CD4-positive, alpha-beta T cell treated with Interleukin-4 for 1 hour (primary cell): ENCODE measurements at places on chromosomes 16 and 17.

DNA sequence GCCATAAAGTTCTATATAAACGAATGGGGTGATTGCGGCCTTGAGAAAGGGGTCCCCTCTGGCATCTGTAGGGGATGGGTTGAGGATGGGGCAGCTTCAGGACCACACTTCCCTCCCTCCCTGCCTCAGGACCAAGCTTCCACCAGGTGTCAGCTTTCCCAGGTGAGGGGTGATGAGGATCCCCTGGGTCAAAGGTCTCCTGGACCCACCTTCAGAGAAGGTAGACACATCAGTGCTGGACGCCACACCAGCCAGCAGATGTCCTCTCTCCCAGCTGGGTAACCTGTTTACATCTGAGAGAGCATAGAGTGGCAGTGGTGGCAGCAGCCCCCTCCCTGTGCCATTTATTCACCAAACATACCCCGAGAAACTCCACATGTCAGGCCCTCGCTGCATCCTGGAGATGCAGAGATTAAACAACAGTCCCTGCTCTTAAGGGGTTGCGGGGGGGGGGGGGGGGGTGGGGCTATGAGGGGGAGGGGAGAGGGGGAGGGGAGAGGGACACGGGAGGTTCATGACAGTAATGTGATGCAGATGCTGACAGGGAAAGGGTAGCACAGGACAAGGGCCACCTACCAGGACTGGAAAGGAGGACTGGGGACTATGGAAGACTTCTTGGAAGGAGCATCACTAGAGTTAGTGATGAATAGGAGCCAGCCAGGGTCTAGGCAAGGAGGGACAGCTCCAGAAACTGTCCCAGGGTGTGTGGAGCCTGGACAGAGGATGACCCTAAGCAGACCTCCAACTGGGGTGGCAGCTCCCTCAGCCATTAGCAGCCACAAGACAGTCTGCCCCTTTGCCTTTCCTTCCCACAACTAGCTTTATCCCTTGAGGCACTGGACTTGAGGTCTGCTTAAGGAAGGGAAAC, 5.0 kb downstream of the PROCA1 start:
- no peak for DNase-seq

DNA sequence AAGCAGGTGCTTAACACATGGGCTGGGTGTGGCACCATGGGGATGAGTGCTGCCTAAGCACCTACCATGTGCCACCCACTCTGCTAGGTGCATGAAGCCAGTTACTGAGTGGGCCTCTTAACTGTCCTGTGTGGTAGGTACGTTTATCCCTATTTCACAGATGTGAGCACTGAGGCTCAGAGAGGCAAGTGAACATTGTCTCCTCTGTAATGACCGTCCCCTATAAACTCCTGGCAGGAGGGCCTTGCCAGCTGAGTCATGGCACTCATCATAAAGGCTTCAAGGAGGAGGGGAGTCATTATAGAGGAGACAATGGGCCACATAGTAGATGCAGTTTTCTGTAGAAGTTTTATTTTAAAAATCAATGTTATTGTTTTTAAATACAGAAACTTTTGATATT, 79.1 kb downstream of the RAB11FIP4 start:
- DNase-seq = no peak

- DNase-seq = peak; percentile 58
Observed at GRCh38 chr17:8155231-8155995, 3.2 kb upstream of the PER1 start.

- no peak for DNase-seq
Observed at GRCh38 chr17:9982159-9982558, 77.1 kb upstream of the RCVRN start.

DNA sequence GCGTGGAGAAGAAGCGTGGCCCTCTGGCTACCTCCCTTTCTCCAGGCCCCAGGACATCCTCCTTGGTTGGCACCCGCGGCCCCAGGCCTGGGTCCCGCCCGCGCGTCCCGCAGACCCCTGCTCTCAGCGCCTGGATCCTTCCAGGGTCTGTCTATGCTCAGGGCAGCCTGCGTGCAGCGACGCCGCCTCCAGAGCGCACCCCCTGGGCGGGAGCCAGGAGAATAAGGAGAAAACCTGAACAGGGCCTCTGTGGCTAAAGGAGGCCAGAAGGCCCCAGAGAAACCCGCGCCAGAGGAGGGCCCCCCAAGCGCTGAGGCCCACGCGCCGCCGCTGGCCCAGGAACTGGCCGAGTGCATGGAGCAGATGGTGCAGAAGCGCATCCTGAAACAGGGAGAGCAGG, 40.4 kb upstream of the DNAJA2 start:
- DNase-seq = no peak

GRCh38 chr16:68368301-68368888, 57.6 kb downstream of the PRMT7 start:
- DNase-seq = peak; percentile 8

DNA sequence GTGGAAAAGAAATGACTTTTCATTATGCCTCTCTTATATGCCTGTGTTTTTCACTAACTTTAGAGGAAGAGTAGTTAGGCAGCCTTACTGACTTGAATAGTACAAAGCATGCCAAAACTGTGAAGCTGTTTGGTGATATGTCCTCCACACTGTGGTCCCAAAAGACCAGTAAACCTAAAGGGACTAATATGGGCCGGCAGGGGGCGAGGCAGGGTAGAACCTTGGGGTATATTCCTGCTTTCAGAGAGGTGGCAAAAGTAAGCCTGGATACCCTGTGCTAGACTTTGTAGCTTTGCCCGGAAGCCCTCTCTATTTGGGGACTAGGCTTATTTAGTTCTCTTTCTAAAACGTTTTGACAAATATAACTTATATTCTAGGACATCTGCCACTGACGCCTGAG, 36.5 kb upstream of the VWA3A start:
- no peak for DNase-seq

- DNase-seq = no peak
Observed at GRCh38 chr16:13781575-13782338, 138.2 kb upstream of the ERCC4 start.

- no peak for DNase-seq
Observed at GRCh38 chr16:47777220-47777619, 316.1 kb downstream of the PHKB start.

DNA sequence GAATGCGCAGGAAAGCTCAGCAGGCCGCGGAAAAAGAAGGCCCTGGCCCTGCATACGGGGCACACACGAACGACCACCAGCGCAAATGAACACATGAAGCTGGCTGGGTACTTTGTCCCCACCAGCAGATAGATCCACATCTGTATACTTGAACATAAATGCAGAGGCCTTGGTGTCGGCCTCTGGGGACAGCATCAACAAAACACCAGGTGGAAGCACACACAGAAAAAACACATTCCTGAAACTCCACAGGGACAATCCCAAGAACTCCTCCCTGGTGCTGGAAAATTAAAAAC, 606 bp upstream of the ZBTB4 start:
- DNase-seq = no peak

DNA sequence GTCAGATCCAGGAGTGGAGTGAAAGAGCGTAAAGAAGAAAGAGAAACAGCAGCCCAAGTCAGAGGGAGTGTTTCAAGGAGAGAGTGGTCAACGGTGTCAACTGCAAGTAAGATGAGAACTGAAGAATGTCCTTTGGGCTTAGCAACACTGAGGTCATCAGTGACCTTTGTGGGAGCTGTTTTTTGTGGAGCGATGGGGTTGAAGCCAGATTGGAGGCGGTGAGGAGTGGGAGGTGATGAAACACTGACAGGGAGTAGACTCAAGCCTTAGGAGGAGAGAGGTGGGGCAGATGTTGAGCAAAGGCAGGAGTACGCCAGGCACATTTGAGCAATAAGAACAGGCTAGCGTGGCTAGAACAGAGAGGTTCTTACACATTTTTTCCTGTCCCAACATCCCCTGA, 103.7 kb upstream of the GNAO1 start:
- no peak for DNase-seq

- peak; percentile 36 for DNase-seq
Observed at GRCh38 chr17:39014795-39015545, 47.8 kb upstream of the FBXO47 start.

DNA sequence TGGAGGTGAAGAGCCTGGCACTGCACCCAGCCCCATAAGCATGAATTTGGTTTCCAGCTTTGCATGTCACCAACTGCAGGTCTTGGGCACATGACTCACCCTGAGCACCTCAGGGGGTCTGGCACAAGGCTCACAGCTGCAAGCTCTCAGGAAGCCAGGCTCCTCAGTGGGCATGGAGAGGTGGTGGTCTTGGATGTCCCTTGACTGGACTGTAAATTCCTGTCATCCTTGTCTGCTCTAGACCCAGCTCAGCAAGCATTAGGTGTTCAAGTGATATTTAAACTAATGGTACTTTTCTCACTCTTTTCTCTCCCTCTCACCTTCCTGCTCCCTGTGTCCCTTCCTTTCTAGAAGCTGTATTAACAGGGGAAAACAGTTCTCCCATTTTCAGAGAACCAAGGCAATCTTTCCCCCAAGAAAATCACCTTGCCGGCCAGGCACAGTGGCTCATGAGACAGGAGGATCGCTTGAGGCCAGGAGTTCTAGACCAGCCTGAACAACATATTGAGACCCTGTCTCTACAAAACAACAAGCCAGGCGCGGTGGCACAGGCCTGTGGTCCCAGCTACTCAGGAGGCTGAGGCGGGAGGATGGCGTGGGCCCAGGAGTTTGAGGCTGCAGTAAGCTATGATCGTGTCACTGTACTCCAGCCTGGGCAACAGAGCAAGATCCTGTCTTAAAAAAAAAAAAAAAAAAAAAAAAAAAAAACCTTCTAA, 5.1 kb upstream of the KIFC3 start:
- no peak for DNase-seq

DNA sequence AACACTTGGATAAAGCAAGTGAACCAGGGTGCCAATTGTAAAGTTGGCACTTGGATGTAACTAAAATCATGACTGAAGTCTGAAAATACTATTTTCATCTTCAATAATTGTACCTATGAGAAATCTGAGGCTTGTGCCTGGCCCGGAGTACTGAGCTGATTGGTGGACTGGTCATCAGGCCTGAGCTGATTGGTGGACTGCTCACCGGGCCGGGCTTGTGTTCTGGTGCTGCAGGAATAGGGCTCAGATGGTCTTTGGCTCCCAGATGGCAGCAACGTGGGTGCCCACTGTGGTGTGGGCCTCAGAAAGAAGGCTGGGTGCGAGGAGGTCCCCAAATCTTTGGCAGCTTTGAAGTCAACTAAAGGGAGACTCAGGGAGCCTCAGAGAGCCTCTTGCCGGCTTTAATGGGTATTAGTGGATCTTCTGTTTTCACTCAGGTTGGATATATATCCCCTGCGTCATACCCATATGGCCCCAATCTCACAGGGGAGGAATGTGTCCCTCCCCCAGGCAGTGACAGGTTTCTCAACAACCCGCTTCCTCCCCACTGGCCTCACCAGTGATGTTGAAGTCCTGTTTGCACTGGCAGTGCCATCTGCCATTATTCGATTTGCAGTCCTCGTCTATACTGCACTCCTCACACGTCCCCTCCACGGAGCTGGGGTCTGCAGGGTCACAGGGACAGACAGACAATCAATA, 4.7 kb downstream of the UMOD start:
- no peak for DNase-seq

- DNase-seq = no peak
Observed at GRCh38 chr17:79057737-79058385, 16.8 kb upstream of the ENGASE start.

DNA sequence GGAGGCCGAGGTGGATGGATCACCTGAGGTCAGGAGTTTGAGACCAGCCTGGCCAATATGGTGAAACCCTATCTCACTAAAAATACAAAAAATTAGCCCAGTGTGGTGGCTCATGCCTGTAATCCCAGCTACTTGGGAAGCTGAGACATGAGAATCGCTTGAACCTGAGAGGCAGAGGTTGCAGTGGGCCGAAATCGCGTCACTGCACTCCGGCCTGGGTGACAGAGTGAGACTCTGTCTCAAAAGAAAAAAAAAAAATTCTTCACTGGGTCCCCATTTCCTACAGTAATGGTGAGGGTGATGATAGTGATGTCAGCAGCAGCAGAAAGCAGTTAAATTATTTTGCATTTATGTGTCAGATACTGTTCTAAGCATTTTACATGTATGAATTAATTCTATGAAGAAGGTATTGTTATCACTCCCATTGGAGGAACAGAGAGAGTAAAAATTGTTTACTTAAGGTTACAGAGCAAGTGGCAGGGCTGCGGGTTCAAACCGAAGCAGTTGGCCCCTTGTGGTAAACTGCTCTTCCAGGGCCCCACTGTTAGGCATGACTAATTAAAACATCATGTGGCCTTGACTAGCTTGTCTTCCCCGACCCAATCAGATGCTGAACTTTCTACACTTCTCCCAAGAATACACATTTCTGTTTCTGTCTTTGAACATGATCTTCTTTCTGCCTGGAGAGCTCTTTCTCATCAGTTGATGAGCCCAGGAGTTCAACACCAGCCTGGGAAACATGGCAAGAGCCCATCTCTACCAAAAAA, 45.8 kb downstream of the STAT3 start:
- DNase-seq = no peak

DNA sequence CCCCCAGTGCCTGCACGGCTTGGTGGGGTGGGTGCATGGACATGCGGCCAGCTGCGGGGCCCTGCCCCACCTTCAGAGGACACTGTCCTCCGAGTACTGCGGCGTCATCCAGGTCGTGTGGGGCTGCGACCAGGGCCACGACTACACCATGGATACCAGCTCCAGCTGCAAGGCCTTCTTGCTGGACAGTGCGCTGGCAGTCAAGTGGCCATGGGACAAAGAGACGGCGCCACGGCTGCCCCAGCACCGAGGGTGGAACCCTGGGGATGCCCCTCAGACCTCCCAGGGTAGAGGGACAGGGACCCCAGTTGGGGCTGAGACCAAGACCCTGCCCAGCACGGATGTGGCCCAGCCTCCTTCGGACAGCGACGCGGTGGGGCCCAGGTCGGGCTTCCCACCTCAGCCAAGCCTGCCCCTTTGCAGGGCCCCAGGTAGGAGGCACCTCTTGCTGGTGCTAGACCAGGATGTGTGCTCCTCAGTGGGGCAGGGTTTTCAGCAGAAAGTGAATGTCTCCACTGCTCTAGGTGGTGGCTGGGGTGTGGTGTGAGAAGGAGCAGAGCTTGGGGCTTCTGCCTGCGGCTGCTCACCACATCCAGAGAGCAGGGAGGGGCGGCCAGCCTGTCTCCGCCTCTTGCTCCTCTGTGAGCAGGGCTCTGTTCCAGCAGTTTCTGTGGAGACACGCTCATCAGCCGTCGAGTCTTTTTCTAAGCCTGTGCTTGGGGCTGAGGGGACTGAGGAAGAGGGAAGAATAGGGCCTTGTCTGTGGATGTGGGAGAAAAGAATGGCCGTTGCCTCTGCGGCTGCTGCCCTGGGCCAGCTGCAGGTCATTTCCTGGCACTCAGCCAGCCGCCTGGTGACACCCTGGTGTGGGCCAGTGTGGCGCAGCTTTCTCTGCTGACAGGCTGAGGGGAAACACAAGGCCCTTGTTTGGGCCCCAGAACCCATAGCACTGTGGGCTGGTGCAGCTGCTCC, 2.2 kb downstream of the ZNF276 start:
- DNase-seq = peak; percentile 87

- DNase-seq = peak; percentile 53
Observed at GRCh38 chr17:8994319-8994718, 27.0 kb upstream of the NTN1 start.

GRCh38 chr17:57895382-57896060, 45.7 kb upstream of the MRPS23 start:
- no peak for DNase-seq

DNA sequence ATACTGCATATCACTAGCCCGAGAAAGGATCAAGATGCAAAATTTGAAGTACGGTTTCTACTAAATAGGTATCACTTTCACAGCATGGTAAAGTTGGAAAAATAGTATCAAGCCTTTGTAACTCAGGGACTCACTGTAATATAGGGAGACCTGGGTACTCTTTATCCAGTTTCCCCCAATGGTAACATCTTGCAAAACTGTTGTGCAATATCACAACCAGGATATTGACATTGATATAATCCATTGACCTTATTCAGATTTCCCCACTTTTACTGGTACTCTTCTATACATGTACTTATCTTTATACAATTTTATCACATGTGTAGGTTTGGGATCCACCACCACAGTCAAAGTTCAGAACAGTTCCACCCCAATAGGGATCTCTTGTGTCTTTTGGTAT, 20.4 kb upstream of the GINS3 start:
- DNase-seq = no peak
